Skeletal muscle cell (primary cell): ENCODE measurements at places on chromosomes 16 and 17.

DNA sequence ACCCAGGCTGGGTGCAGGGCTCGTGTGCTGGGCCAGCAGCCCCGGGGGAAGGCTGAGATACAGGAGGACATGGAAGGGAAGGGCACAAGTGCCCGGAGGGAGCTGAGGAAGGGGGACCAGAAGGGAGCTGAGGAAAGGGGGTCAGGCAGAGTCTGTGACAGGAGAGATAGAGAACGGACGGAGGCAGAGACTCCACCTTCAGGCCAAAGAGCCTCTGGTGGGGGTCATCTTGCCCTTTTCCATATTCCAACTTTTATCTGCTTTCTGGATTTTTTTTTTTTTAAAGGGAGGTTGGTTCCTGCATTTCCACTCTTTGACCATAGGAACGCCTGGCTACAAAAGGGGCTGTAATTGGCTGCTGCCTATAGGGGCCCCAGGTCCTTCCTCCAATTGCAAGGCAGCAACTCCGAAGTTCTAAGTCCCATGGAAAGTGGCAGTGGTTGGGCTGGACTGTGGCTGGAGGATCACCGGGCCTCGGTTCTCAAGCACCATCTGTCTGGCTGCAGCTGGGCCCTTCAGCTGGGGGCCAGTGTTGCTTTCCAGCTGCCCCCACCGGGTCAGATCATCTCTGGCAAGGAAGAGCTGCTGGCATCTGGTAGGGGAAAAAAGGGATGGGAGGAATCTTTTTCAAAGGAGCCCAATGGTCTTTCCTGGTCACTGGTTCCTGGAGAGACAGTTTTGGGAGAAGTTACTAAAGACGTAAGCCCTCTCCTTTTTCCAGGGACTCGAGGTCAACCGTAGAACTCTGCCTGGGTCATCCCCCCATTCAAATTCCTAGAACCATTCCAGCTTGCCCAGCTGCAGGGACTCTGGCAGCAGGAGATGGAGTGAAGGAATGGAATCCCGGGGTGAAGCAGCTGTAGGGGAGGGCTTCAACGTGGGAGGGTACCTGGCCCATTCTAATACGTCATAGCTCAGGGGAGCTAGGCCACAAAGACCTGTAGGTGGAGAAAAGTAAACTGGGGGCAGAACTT, 13.1 kb upstream of the MRPS23 start:
- DNase-seq = no peak

- DNase-seq = no peak
Measured at GRCh38 chr16:68782198-68783174, 45.4 kb downstream of the CDH1 start.

- no peak for DNase-seq
Measured at GRCh38 chr16:1950047-1950446, 4.4 kb downstream of the RPL3L start.

DNA sequence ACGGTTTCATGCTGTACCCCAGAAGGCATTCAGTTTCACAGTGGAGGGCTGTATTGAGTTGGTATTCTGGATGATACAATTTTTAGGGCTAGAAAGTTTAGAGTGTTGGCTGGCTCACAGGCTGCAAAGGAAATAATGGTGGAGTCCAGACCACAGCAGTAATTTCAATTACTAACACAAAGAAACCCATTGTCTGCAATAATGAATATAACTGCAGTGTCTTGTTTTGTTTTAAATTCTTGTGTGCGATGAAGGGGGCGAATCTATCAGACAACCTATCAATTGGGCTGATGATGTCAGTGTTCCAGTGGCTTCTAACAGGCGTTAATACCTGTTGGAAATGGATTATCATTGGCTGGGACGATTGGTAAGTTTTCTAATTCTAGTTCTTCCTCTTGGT, 1.5 kb downstream of the SP2 start:
- no peak for DNase-seq

GRCh38 chr17:5705876-5706576, 121.7 kb upstream of the NLRP1 start:
- DNase-seq = no peak

DNA sequence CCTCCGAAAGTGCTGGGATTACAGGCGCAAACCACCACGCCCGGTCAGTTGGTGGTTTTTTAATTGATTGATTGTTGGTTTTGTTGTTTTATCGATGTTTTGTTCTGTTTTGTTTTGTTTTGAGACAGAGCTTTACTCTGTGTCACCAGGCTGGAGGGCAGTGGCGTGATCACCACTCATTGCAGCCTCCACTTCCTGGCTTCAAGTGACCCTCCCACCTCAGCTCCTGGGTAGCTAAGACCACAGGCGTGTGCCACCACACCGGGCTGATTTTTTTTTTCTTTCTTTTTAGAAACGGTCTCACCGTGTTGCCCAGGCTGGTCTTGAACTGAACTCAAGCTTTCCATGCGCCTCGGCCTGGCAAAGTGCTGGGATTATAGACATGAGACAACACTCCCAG, 12.4 kb downstream of the FAM234A start:
- DNase-seq = no peak

DNA sequence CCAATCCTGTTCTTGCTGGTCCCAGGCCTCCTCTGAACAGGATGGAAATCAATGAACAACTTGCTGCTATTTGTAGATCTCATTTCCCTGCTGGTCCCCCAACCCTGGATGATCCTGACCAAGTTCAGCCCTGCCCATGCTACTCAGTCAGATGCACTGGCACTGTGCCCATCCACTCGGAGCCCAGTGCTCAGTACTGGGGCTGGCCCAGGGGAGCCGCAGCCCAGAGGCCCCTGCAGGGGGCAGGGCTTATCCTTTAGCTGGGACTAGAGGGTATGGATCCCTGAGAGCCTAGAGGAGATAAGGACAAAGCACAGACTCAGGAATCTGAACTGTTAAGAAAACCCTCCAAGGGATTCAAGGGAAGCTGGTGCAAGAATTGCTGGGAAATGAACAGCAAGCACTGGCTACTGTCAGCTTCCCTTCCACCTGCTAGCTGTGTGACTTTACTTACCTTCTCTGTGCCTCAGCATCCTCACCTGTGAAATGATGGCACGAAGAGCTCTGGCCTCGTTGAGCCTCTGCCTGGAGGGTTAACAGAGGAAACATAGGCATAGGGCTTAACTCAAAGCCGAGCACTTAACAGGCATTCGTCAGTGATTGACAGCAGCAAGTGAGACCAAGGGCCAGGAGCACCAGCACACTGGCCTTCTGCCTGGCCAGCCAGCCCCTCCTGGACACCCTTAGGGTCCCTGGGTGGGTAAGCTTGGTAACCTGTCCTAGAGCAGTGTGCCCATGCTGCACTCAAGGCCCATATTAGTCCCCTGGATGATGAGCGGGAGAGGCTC, 29.8 kb upstream of the C1QL1 start:
- DNase-seq = no peak

DNA sequence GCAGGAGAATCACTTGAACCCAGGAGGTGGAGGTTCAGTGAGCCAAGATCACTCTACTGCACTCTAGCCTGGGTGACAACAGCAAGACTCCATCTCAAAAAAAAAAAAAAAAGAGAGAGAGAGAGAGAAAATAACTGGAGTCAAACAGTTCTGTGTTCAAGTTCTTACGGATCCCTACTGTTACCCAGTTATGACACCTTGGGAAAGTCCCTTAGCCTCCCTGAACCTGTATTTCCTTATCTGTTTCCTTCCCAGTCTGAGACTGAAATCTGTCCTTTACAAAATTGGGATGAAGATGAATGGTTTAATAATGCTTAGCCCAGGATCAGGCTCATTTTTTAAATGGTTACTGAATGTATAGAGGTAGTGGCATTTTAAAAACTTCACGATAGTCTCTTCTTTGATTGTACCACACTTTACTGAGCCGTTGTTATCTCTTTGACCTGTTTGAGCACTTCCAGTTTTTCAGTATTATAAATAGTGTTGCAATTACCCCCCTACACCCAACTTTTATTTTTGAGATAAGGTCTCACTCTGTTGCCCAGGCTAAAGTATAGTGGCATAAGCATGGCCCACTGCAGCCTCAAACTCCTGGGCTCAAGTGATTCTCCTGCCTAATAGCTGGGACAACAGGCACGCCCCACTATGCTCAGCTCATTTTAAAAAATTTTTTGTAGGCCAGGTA, 17.1 kb downstream of the ZNF768 start:
- no peak for DNase-seq

GRCh38 chr17:82056729-82057621, 5.3 kb downstream of the GPS1 start:
- DNase-seq = no peak

DNA sequence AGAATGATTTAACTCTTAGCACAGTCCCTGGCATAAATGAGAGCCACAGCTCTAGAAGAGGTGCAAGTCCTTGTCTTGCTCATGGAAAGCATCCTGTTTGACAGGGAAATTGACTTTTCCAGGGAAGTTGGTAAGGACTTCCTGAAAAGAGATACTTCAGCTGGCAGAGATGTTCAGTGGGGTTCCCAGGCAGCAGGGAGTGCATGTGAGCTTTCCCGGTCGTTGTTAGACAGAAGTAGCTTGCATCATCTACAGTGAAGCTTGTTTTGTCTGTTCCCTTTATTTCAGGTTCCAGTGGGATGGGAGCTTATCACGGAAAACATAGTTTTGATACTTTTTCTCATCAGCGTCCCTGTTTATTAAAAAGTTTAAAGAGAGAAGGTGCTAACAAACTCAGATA, 22.9 kb downstream of the ALDH3A2 start:
- DNase-seq = no peak

GRCh38 chr17:62704381-62704971, 77.0 kb downstream of the MRC2 start:
- DNase-seq = no peak

DNA sequence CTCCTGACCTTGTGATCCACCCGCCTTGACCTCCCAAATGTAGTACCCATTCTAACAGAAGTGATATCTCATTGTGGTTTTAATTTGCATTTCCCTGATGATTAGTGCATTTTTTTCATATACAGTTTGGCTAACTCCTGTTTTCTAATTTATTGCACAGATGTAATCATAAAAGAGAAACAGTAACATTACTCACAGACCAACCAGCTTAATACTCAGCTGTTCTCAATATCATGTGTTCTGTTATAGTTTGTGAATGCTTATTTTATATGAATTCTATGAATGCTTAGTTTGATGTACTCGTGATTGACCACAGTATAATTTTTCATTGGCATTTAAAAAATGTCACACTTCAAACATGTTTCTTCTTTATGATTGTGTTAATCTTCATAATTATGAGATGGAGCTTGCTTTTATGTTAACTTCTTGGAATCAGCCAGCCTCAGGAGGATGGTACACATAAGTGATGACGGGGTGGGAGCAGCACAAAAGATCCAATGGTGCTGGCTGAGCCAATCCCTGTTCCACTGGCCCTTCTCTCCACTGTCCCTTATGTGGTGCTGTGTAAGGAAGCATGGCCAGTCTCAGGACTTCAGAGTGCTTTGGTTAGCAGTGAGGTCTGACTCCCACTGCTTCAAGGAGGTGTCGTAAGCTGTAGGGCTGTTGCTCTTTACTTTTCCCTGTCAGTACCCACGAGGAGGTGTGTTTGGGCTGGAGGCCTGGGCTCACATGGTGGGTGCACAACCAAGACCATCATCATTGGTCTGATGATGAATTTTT, 191.0 kb downstream of the SPECC1 start:
- DNase-seq = no peak

GRCh38 chr16:50774960-50775359, 33.1 kb downstream of the CYLD start:
- DNase-seq = no peak

DNA sequence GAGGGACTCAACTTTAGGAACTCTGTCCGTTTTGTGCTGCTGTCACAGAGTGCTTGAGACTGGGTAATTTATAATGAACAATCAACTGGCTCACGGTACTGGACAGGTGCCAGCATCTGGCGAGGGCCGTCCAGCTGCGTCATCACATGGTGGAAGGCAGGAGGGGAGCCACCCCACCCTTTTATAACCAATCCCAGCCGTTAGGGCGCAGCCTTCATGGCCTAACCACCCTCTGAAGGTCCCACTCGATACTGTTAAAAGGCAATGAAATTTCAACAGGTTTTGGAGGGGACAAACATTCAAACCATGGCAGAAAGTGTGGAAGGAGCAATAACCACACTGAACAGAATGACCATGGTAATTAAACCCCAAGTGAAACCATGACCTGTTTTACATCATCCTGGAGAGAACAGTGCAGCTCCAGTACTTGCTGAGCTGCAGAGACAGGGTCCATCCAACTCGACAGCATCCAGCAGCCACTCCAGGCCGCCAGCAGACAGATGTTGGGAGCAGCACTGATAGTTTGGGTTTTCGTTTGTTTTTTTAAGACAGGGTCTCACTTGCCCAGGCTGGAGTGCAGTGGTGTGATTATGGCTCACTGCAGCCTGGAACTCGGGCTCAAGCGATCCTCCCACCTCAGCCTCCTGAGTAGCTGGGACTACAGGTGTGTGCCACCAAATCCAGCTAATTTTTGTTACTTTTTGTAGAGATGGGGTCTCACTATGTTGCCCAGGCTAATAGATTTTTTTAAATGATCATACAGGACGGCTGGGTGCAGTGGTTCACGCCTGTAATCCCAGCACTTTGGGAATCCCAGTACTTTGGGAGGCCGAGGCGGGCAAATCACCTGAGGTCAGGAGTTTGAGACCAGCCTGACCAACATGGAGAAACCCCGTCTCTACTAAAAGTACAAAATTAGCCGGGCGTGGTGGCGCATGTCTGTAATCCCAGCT, 11.0 kb downstream of the CHMP6 start:
- DNase-seq = no peak

DNA sequence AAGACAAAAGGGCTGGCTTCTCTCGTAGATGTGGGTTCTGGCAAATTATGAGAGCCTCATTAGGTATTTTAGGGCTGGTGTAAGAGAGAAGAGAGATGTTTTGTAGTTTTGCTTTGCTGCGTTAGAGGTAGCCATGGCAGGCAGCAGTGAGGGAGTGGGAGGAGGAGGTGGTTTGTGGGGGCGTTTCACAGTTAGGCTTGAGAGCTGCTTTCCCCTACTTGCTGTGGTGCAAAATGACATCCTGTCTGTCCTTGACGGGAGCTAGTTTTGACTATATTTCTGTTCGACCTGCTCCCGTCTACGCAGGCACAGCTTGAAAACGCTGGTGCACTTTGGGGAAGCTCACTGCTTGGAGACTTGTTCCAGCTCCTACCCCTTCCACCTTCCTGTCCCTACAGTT, 75.5 kb downstream of the SLC5A11 start:
- DNase-seq = no peak

- DNase-seq = no peak
Measured at GRCh38 chr16:86378831-86379504, 131.4 kb upstream of the FOXF1 start.

DNA sequence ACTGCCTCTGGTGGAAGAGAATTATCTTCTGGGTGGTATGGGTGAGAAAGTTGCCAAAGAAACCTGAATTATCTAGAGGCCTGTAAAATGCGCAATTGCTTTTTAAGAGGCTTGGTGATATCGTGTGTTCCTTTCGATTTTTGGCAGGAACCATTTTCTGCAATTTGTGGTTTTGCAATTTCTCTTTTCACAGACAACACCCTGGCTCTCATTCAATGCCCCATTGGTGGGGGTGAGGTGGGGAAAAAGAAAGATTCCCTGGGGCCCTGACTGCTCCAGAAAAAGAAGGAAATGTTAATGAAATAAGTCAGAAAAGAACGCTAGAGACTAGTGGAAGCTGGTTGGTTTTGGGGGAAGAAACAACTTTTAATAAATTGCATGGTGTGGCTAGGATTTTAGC, 77.4 kb downstream of the ANKFN1 start:
- DNase-seq = peak; percentile 53

GRCh38 chr16:22337849-22338635, 36.4 kb downstream of the CDR2 start:
- DNase-seq = no peak

GRCh38 chr16:87305505-87306391, 11.4 kb downstream of the C16orf95 start:
- no peak for DNase-seq
